Esophagus squamous epithelium (tissue), 5 donors: ENCODE measurements at places on chromosomes 3 and 15. TPM values are rescaled to one million over a fixed set of nuclear protein-coding genes. Genes with fewer than 3 reads are reported as not detected.

GRCh38 chr15:74461847-74462511 lies 1.0 kb upstream of the UBL7 start:
- H3K4me3 ChIP-seq: peak overlapping the region; percentile 82
- peaks cover 29% of the 10 kb centered on the region for H3K4me1 ChIP-seq
- H3K27ac ChIP-seq: peak overlapping the region; percentile 91
- no peak for DNase-seq

GRCh38 chr3:172074586-172074985 lies 35.2 kb downstream of the FNDC3B start:
- no peaks in the 10 kb centered on the region for H3K36me3 ChIP-seq
- no peak for DNase-seq
- no peak overlapping the region for H3K4me3 ChIP-seq
- H3K4me1 ChIP-seq: peaks cover 10% of the 10 kb centered on the region
- H3K27ac ChIP-seq: no peak overlapping the region
- H3K27me3 ChIP-seq: no peaks in the 10 kb centered on the region

DNA sequence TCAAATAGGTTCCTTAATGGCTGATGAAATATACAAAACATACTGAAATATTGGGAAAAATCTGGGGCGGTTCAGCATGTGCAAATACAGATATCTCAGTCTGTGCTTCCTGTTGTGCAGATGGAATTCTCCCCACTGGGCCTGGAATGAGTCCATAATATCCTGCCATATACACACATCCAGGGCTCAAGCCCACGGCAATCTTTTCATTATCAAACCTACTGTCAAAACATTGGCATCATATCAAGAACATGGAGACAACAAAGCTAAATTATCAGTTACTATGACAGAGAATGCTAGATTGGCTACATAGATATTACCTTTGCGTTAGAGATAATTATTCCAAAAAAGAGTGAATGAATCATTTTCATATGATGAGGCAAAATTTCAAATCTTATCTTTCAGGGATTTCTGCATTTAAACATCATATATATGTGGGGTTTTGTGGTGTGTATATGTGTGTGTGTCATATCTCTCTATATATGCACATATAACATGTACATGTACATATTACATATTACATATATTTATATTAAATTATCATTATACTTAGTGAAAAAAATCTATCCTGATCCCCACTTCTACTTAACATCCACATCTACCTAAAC lies 713.3 kb downstream of the GBE1 start:
- H3K36me3 ChIP-seq: no peaks in the 10 kb centered on the region
- DNase-seq: no peak
- no peak overlapping the region for H3K4me3 ChIP-seq

DNA sequence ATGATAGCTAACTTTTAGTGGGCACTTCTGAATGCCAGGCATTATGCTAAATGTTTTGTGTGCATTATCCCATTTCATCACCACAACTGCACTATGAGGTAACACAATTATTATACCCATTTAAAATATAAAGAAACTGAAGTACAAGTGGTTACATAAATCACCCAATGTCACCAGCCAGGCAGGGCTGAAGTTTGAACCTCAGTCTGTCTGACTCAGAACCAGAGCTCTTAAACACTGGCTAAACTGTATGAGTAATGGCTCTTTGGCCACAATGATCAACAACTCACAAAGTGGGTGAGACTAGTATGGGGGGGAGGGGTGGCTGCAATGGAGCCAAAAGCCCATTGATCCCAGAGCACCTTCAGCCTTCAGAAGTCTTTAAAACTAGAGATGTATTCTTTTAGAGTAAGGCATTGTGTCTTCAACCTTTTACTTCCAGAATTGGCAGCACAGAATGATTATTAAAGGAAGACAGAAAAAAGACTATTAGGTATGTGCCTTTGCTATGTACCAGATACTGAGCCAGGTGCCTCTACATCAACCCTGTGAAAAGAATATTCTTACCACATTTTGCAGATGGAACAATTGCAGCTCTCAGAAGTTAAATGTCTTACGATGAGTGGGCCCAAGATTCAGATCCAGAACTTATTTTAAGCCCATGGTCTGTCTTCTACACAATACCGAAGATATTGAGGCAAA lies 166.9 kb downstream of the UACA start:
- no peaks in the 10 kb centered on the region for H3K36me3 ChIP-seq
- no peaks in the 10 kb centered on the region for H3K27me3 ChIP-seq
- no peak overlapping the region for H3K27ac ChIP-seq
- no peak overlapping the region for H3K4me3 ChIP-seq
- no peak for DNase-seq
- no peaks in the 10 kb centered on the region for H3K4me1 ChIP-seq

DNA sequence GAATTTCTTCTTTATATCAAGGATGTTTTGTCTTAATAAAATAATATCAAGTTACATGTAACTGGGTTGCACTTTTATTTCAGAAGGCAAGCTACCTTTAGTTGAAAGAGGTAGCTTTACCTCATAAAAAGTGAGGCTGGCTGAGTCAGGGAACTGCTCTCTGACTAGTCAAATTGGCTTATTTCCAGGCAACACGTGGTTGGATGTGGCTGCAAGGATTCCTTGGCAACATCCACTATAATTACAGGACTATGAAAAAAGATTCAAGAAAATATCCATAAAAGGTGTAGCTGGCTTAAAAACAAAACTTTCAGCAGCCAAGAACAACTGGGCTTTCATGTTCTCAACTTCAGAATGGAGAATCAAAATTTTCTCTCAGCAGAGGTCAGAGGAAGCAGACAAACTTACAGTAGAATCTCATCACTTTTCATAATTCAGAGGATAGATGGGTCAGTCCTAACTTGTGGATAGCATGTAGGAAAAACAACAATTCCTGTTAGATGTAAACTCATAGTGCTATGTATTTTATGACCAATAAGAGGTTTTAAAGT lies 779.1 kb downstream of the MECOM start:
- no peaks in the 10 kb centered on the region for H3K36me3 ChIP-seq
- H3K4me1 ChIP-seq: no peaks in the 10 kb centered on the region
- H3K27me3 ChIP-seq: no peaks in the 10 kb centered on the region
- no peak overlapping the region for H3K4me3 ChIP-seq
- H3K27ac ChIP-seq: no peak overlapping the region
- no peak for DNase-seq

The TNFAIP8L3 gene
- 11.1 TPM for total RNA-seq

DNA sequence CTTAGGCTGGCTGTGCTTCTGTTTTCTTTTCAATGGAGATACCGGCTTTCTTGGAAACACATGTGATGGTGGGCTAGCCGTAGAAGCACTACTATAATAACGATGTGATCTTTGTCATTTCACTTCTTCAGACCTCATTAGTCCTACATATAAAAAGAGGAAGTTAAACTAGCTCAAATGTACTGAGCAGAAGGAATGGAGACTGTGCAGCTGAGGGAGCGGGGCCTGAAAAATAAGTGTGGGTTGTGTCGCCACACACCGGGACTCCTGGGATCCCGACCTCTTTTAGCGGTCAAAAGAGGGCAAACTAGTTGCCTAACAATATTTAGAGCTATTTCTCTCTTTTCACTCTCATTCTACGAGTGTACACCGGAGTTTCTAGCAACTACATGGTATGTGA lies 1.0 kb upstream of the RNF7 start:
- H3K4me3 ChIP-seq: no peak overlapping the region
- peak overlapping the region; percentile 97 for H3K27ac ChIP-seq
- no peaks in the 10 kb centered on the region for H3K36me3 ChIP-seq
- DNase-seq: no peak
- H3K4me1 ChIP-seq: no peaks in the 10 kb centered on the region

The ECE2 gene
- total RNA-seq: not detected

- no peak overlapping the region for H3K4me3 ChIP-seq
- H3K27ac ChIP-seq: no peak overlapping the region
- H3K4me1 ChIP-seq: no peaks in the 10 kb centered on the region
- no peak for DNase-seq
- no peaks in the 10 kb centered on the region for H3K36me3 ChIP-seq
Observed at GRCh38 chr3:76753599-76753998, 286.3 kb upstream of the ROBO2 start.

DNA sequence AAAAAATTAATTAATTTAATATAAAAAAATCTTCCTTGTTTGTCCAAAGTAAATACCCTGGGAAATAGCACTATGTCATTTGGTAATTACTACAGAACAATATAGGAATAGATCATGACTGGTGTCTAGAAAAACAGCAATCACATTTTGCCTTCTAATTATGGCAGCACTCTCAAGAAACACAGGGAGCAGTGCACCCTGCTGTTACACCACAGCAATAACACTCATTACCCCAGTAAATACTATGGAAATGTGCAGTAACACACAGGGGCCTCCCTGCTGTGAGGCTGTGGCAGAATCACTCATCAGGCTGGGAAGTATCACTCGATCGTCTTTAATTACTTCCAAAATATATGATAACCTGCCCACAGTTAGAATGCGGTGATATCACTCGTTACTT lies 646.0 kb downstream of the TUSC7 start:
- no peaks in the 10 kb centered on the region for H3K27me3 ChIP-seq
- H3K4me1 ChIP-seq: no peaks in the 10 kb centered on the region
- H3K27ac ChIP-seq: no peak overlapping the region

The LINGO1 gene
- total RNA-seq: 0.38 TPM

DNA sequence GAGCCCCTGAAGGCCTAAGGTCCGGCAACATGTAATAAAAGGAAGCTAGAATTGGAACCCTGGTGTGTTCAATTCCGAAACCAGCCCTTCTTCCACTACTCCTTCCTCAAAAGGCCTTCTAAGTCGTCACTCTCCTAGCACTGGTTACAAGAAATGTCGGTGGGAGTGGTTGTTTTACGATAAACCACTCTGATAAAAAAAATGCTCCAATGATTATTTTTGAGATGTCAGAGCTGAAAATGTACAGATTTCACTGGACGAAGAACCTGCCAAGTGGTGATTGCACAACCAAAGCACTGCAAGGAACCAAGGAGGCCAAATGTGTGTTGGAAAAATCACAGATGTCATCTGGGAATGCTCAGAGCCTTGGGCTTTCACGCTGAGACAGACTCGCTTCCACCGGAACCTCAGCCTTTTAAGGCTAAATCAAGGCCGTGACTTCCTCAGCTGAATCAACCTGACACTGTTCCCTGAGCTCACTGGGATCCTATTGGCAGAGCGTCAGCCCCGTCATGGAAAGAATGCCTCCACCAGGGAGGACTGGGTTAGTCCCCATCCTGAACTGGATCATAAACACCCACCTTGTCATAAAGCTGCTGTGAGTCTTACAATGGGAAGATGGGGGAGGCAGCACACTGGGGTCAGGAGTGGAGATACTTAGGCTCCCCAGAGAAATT lies 108.1 kb upstream of the THBS1 start:
- no peak for DNase-seq
- H3K27ac ChIP-seq: peak overlapping the region; percentile 83
- H3K4me1 ChIP-seq: no peaks in the 10 kb centered on the region
- no peak overlapping the region for H3K4me3 ChIP-seq
- H3K27me3 ChIP-seq: no peaks in the 10 kb centered on the region

- H3K36me3 ChIP-seq: no peaks in the 10 kb centered on the region
- H3K27me3 ChIP-seq: no peaks in the 10 kb centered on the region
- DNase-seq: no peak
Observed at GRCh38 chr3:138898301-138898700, 48.6 kb downstream of the FOXL2 start.

The PLS1 gene
- 27.8 TPM for total RNA-seq

GRCh38 chr3:83928903-83929302 lies 1029.9 kb upstream of the CADM2 start:
- H3K4me3 ChIP-seq: no peak overlapping the region
- H3K27ac ChIP-seq: no peak overlapping the region
- no peaks in the 10 kb centered on the region for H3K4me1 ChIP-seq
- no peak for DNase-seq
- H3K36me3 ChIP-seq: no peaks in the 10 kb centered on the region

The NOP10 gene
- 165 TPM for total RNA-seq

- H3K4me1 ChIP-seq: no peaks in the 10 kb centered on the region
- no peak for DNase-seq
- H3K4me3 ChIP-seq: no peak overlapping the region
- no peaks in the 10 kb centered on the region for H3K36me3 ChIP-seq
Observed at GRCh38 chr3:186628756-186629155, 11.4 kb upstream of the FETUB start.

The GCNT3 gene
- 15.1 TPM for total RNA-seq

DNA sequence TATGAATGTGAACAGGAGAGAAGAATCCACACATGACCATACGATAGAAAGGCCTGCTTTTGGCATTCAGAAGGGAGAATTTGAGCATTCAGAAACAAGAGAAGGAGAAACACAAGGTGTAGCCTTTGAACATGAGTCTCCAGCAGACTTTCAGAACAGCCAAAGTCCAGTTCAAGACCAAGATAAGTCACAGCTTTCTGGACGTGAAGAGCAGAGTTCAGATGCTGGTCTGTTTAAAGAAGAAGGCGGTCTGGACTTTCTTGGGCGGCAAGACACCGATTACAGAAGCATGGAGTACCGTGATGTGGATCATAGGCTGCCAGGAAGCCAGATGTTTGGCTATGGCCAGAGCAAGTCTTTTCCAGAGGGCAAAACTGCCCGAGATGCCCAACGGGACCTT lies 28.4 kb downstream of the RBM6 start:
- no peaks in the 10 kb centered on the region for H3K27me3 ChIP-seq
- H3K4me1 ChIP-seq: no peaks in the 10 kb centered on the region
- H3K36me3 ChIP-seq: peaks cover 42% of the 10 kb centered on the region
- DNase-seq: no peak

DNA sequence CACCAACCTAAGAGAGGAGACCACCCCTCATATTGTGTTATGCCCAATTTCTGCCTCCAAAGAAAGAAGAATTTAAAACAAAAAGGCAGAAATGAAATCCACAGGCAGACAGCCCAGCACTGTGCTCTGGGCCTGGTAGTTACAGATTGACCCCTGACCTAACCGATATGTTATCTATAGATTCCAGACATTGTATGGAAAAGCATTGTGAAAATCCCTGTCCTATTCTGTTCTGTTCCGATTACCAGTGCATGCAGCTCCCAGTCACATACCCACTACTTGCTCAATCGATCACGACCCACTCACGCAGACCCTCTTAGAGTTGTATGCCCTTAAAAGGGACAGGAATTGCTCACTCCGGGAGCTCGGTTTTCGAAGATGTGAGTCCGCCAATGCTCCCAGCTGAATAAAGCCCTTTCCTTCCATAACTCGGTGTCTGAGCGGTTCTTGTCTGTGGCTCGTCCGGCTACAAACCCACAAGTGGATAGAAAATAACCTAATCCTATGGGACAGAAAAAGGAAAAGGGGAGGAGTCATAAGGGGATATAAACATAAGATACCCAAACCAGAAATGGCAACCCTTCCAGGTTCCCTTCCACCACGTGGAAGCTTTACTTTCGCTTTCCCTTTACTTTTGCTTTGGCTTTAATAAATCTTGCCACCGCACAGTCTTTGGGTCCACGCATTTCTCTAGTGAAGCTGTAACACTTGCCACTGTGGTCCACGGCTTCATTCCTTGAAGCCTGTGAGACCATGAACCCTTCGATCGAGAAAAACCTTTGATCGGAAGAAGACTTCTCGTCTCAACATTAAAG lies 1.7 kb upstream of the CFAP91 start:
- DNase-seq: no peak
- H3K27ac ChIP-seq: no peak overlapping the region
- H3K27me3 ChIP-seq: no peaks in the 10 kb centered on the region
- H3K4me3 ChIP-seq: no peak overlapping the region
- no peaks in the 10 kb centered on the region for H3K36me3 ChIP-seq
- H3K4me1 ChIP-seq: peaks cover 4% of the 10 kb centered on the region

- no peaks in the 10 kb centered on the region for H3K36me3 ChIP-seq
- H3K4me1 ChIP-seq: no peaks in the 10 kb centered on the region
- H3K4me3 ChIP-seq: no peak overlapping the region
- DNase-seq: no peak
- H3K27ac ChIP-seq: no peak overlapping the region
Observed at GRCh38 chr15:75153565-75154276, 48.0 kb upstream of the C15orf39 start.

The LMAN1L gene
- 0.18 TPM for total RNA-seq
